ENCODE measurements at places on chromosomes 6 and 20.
A peak's percentile ranks its signal among the peaks of the same experiment; 100 is the strongest.

- no peak for DNase-seq
These were observed 12.3 kb downstream of the ITPA start for GRCh38 chr20:3221398-3222226.

DNA sequence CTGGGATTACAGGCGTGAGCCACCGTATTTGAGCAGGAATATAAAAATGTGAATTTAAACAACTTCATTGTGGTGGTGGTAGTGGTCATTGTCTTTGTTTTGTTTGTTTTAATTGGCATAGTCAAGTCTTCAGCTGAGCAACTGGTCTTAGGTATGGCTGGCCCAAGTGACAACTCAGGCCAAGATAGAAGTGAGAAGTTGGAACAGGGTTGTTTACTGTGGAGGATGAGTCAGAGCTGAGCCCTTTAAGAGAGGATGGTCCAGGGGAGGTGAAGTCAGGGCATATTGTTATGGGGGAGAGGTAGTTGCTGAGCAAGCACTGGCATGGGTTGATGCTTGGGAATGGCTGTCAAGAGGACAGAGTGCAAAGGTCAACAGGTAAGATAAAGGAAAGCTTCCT is 308.2 kb downstream of the FARS2 start:
- DNase-seq = no peak

GRCh38 chr20:57076152-57076652 is 190.2 kb downstream of the BMP7 start:
- DNase-seq = no peak

- DNase-seq = no peak
These were observed 110.1 kb downstream of the MAFB start for GRCh38 chr20:40578961-40579360.

- DNase-seq = no peak
These were observed 12.4 kb upstream of the HMGN3 start for GRCh38 chr6:79246891-79247290.

DNA sequence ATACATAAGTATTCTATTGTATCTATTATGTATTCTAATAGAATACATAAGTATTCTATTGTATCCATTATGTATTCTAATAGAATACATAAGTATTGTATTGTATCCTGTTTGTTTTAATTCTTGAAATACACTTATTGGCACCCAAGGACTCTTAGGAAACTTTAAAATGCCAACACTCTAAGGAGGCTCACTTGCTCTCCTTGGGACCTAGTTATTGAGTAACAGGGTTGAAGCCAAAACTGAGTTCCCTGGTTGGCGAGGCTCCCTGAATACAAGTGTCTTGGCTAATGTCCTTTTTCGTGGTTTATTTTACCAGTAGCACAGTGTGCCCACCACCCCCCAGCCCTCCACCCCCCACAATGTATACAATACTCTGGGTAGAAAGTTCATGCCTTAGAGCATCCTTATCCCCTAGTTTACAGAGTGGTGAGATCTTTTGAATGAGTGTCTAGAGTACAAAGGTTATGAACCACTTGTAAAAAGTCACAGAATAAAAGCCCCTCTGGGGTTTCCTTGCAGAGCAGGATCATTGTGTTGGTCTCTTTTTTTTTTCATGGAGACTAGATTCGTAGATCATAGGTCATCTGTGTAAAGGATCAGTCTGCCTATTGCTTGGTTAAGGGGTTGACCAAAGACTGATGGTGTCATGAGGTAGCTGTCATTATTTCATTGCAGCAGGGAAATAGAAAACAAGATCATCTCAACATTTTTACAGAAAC is 32.5 kb upstream of the PRDM1 start:
- DNase-seq = no peak

DNA sequence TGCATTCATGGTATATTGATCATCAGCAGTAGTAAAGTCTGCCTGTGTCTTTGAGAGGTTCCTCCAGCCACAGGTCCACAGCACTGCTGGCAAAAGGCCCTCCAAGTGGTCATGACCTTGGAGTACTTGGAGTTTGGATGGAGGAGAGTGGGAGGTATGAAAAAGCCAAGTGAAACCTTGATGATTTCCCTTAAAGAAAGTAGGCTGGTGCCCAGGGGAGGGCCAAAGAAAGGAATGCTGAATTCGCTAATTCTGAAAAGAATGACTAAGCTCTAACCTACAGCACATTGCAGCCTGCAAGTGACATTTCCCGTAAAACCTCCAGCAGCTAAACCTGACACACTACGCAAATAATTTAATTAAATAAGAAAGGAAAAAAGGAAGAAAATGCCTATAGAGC is 223.4 kb upstream of the TAB2 start:
- DNase-seq = no peak

- DNase-seq = no peak
These were observed 174.0 kb downstream of the SASH1 start for GRCh38 chr6:148516617-148517016.

DNA sequence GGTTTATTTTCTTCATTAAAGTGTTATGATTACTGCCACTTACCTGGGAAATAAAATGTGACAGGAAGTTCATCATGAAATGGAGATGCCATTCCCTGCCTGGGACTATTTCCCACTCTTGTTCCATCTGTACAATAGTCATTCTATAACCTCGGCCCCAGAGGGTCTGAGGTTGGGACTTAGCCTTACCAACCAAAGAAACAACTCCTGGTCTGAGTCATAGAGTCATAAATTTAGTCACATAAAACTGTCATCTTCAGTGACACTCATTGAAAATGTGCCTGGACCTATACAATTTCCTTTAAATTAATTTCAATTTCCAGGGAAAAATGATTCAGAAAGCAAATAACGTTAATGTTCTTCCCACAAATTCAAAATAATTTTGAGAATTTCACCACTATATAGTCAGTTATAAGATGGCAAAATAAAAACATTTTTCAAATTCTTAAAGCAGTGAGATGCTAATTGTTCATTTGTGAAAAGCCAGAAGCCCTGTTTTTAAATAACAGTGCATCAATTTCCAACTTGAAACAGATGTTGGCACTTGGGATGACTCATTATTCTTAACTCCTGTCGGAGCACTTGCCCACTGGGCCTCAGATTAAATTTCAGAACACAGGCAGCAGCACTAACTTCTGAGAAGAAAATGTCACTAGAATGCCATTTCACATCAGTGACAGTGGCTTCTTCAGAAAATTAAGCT is 201.2 kb upstream of the SMLR1 start:
- DNase-seq = peak; percentile 36

DNA sequence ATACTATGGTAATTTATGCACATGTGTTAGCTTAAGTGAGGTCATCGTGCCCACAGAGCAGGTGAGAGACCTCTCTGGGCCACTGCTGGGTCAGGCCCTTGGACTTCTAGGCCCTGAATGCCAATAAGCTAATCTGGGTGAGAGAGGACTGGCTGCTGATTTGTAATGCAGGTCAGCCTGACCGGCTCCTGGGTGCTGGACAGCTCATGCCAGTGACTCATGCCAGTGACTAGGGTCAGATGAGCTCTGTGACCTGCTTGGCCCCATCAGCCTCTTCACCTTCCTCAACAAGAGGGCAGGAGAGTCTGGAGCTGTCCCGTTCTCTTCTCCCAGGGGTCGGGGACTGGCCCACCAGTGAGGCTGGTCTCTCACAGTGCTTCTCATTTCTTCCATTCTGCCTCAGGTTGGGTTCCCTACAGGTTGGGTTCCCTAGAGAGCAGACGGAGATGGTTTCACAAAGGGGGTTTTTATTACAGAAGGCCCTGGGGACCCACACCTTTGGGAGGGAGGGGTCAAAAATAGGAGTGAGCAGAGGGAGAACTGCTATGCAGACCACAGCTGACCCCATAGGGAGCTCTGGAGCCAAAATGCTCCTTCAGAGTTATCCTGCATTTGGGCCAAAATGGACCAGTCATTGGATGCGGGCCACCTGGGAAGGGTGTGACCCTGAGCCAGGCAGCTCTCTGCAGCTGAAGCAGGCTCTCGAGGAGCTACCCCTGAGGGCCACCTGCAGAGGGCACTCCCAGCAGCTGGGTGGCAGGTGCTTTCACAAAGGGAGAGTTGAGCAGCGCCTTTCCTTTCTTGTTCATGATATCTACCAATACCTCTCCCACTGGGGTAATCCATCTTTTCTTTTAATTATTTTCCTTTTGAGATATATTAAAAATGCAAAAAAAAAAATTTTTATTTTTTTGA is 2.2 kb upstream of the OXT start:
- DNase-seq = peak; percentile 37

GRCh38 chr6:114287461-114287860 is 55.4 kb downstream of the HS3ST5 start:
- no peak for DNase-seq

- DNase-seq = no peak
These were observed 20.4 kb upstream of the EFHC1 start for GRCh38 chr6:52399511-52400312.

DNA sequence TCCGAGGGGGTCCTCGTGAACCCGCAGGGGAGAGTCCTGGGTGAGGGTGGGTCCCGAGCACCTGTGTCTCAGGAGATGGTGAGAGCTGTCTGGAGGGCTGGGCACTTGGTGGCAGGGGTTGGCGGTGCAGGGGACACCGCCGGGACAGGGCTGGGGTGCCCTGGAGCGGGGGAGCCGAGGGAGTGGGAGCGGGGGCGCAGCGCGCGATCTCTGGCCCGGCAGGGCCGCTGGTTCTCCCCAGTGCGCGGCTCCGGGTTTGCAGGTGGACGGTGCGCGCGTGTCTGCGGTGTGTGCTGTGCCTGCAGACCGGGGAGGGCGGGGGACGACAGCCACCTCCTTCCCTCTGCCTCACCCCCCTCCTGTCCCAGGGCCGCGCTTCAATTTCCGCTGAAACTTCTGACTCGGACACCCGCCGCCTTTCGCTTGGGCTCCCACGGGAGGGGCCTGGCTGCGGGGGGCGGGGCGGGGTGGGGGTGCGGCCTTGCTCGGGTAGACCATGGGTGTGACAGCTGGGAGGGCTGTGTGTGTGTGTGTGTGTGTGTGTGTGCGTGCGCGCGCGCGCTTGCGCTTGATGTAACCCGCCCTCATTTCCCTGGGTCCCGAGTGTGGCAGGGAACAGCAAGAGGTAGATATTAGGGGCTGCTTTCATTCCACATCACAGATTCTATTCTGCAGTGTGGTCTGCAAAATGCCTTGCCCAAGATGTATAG is 1.2 kb downstream of the TRIB3 start:
- peak; percentile 84 for DNase-seq

- DNase-seq = no peak
These were observed 123.1 kb upstream of the CARMIL1 start for GRCh38 chr6:25156123-25156522.

DNA sequence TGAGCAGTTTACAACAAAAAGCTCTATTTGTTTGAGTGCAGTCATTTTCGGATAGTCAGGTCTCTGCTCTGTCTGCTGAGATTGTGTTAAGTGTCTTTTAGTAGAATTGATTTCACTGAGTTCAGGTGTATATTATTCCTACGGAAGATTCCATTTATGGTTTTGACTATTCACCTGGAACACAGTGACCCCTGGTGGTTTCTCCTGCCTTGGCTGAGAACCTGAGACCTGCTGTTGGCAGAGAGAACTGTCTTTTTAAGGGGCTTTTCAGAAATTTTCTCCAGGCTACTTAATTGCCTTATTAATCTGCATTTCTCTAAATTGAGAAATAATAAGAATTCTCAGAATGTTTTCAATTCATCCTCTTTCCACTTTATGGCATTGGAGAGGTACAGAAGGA is 508.0 kb downstream of the TBC1D32 start:
- DNase-seq = peak; percentile 1

DNA sequence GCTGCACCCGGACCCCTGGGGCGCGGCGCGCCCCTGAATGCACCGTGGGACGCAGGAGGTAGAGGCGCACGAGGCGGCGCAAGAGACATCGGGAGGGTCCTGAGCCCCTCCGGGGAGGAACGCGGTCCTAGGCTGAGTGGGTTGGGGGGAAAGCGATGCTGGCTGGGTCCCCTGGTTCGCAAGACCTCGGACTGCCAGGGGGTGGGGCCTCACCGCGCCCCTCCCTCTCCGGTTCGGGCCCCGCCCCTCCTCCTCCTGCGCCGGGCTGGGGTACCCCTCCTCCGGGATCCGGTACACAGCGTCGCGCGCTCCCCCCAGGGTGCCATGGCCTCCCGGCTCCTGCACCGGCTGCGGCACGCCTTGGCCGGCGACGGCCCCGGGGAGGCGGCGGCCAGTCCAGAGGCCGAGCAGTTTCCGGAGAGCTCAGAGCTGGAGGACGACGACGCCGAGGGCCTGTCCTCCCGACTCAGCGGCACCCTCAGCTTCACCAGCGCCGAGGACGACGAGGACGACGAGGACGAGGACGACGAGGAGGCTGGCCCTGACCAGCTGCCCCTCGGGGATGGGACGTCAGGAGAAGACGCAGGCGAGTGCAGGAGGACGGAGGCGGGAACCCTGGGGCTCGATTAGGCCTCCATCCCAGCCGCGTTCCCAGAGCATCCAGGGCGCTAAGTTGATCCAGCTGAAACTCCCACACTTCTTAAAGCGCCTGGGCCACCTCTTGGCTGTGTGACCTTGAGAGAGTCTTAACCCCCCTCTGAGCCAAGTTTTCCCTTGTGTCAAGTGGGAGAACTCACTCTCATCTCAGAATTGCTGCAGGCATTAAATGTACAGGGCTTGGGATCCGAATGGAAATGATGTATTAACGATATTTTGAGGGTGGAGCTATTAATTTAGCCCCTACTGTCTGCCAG is 541 bp downstream of the SNX21 start:
- peak; percentile 64 for DNase-seq

- peak; percentile 33 for DNase-seq
These were observed 117.1 kb upstream of the EEF1E1 start for GRCh38 chr6:8219352-8219943.

DNA sequence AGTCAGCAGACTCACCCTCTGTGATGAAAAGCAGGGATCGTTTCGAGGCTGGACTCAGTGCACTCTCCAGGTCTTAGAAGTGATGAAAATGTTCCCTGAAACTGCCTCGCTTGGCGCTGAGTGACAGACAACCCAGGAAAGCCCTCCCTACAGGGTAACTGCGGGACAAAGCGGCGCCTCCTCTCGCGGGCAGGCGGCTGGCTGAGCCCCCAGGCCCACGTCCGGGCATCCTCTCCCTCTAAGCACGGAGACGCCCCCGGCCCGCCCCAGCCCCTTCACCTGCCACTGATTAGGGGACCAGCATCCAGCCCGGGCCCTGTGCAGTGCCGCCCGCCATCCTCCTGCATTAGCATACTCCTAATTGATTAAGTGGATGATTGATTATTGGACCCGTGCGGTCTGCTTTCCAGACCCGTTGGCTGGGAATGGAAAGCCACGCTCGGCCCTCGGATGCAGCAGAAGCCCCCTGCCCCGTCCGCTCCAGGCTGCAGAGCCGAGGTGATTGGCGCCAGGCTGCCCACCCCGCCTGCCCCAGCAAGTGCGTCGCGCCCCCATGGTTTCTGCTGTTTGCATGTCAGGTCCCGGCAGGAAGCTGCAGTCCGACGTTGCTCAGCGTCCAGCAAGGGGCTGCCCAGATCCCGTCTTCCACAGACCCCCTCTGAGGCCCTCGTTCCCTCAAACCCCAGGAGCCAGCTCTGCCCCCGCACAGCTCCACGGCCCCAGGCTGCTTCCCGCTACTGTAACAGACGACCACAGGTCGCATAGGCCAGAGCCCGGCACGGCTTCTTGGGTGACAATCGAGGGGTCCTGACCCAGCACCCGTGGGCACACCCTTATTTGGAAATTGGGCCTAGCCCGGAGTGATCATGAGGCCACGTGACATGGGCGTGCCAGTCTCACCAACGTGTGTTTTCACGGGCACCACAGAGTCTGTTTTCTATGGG is 131.6 kb downstream of the DLL1 start:
- DNase-seq = no peak

- no peak for DNase-seq
These were observed 16.1 kb downstream of the DOK5 start for GRCh38 chr20:54491506-54491905.

GRCh38 chr6:166810864-166811263 is 145.5 kb downstream of the RNASET2 start:
- DNase-seq = no peak
